COLO829 (cell line): ENCODE measurements at places on chromosomes 11 and 22.

DNA sequence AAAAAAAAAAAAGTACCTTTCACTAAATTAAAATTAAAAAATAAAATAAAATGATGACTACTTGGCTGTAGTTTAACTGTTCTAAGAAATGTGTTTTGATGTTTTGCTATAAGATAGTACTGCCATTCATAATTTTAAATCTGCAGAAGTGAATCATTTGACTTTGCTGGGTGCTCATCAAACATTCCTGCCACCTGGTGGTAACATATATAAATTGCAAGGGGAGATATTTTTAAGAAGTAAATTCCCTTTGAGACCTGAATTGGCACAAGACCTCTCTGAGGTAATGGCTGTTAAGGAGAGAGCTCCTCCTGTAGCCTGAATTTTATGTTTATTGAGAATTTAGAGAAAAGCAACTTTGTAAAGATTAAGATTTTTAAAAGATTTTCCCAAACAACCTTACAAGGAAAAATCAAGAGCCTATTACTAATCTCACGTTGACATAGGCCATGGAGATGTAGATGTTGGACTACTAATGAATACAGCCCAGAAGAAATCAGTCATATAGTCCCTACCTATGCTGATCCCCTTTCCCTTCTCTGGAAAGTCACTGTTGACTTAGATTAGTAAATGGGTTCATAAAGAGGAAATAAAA, 11.9 kb upstream of the NARS2 start:
- peak; percentile 11 for DNase-seq

- DNase-seq, result peak; percentile 84
Observed at GRCh38 chr11:73314117-73314961, 6.3 kb downstream of the ARHGEF17 start.

DNA sequence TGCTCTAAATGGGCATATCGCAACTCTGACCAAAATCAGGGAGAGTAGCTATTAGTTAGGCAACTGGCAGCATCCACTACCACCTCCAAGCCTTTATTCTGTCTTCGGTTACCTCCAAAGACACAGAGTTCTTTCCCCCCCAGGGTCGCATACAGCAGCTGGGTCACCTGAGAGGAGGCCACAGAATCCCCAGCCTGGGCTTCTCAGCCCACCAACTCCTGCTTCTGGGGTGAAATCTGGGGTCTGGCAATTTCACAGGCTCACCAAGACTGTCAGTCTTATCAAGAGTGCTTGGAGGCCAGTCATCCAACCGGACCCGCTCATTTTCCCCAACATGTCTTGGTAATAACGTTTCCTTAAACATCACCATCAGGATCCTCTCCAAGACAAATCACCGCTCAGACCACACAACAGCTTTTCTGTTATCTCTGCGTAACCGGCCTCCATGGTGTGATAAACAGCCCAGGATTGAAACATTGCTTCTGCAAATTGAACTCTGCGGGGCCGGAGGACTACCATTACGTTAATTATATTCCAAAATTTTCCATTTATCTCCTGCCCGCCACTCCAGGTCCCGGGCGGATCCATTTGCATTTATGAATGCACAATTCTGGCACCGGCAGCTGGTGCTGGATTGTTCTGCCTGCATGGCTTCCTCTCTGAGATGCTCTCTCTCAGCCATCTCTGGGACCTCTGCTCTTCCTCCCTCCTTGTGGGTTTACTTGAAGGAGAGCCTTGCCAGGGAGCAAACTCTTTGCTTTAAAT, 35.6 kb downstream of the RTL6 start:
- no peak for DNase-seq

GRCh38 chr22:28576162-28576561, 103.5 kb downstream of the TTC28 start:
- no peak for DNase-seq

DNA sequence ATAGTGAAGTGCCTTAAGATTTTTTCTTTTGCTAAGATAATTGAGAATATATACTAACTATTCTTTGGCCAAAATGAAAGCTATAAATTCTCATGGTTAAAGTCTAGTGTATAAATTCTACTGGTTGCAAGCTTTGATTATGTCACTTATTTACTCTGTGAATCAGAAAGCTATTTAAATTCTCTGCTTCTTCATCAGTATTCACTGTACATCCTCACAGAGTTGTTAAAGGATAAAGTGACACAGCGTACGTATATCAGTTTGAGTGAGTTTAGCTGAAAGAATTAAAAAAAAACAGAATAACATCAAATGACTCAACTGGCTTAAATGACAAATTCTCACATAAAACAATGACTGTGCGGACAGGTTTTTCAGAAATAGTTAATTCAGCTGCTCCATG, 453.1 kb downstream of the NELL1 start:
- no peak for DNase-seq
